H9 (cell line): ENCODE measurements at places on chromosomes 11 and 22. TPM values are rescaled to one million over a fixed set of nuclear protein-coding genes. Genes with fewer than 3 reads are reported as not detected.

DNA sequence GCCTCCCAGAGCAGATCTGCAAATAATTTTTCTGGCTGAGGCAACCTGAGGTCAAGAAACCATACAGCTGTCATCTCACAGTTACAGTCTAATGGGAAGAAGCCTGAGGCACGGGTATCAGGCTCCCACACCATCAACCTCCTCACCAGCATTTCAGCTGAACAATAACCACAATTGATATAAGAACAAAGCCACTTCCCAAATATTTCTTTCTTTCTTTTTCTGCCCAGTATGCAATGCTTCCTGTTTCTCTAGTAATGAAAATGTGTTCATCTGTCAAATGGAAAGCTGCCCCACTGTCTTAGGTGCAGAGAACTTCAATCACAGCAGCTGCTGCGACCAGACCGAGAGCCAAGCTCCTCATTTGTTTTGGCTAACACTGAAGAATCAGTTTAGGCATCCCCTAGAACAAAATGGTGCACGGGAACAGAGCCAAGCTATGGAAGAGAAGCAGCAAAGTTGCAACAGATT lies 108.4 kb downstream of the BLID start:
- H3K27me3 ChIP-seq = no peaks in the 10 kb centered on the region
- H3K27ac ChIP-seq = no peak overlapping the region
- H3K36me3 ChIP-seq = no peaks in the 10 kb centered on the region
- H3K4me1 ChIP-seq = no peaks in the 10 kb centered on the region

- H3K27ac ChIP-seq = no peak overlapping the region
- DNase-seq = no peak
- 0 out of 2 replicates have a peak, but pooled peaks cover 2% of the 10 kb centered on the region for H3K27me3 ChIP-seq
- H3K4me1 ChIP-seq = no peaks in the 10 kb centered on the region
These were observed 119.5 kb downstream of the SNX19 start for GRCh38 chr11:130796828-130797227.

GRCh38 chr11:130337281-130338089 lies 22.8 kb upstream of the ZBTB44 start:
- peak; percentile 39 for DNase-seq
- H3K27me3 ChIP-seq = no peaks in the 10 kb centered on the region
- H3K27ac ChIP-seq = no peak overlapping the region
- H3K4me1 ChIP-seq = no peaks in the 10 kb centered on the region
- H3K36me3 ChIP-seq = peaks cover 9% of the 10 kb centered on the region

GRCh38 chr11:11995601-11996000 lies 12.8 kb downstream of the DKK3 start:
- no peaks in the 10 kb centered on the region for H3K27me3 ChIP-seq
- H3K27ac ChIP-seq = no peak overlapping the region
- H3K36me3 ChIP-seq = peaks cover 15% of the 10 kb centered on the region

CALCA gene
- total RNA-seq = 0.29 TPM in 1 of 2 replicates, not detected in the other

GAL3ST1 gene
- total RNA-seq = 5.1 TPM in 2 replicates

GRCh38 chr11:17375547-17375946 lies 12.9 kb downstream of the KCNJ11 start:
- peaks cover 30% of the 10 kb centered on the region for H3K36me3 ChIP-seq
- no peak overlapping the region for H3K27ac ChIP-seq
- no peak overlapping the region for H3K4me3 ChIP-seq
- no peaks in the 10 kb centered on the region for H3K4me1 ChIP-seq
- no peak for DNase-seq

DNA sequence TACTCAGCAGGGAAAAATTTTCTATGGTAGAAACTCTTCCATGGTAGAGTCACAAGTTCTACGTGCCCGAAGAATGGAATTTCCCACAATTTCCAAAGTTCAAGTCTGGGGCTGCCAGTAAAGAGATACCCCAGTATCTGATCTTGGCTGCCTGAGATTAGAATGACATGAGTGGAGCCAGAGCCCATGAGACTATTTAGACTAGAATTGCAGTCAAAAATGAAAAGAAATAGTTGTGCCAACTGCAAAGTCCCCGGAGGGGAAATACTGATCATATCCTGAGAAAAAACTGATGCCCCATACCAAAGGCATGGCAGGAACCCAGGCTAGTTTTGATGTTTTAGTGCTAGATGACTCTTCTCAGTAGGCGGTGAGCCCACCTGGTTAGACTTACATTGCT lies 11.2 kb downstream of the MAJIN start:
- H3K4me1 ChIP-seq = no peaks in the 10 kb centered on the region
- H3K27me3 ChIP-seq = no peaks in the 10 kb centered on the region
- H3K27ac ChIP-seq = no peak overlapping the region
- no peak for DNase-seq
- H3K4me3 ChIP-seq = no peak overlapping the region; the same call in 2 of the 3 replicates

GRCh38 chr11:130054966-130055365 lies 14.7 kb upstream of the APLP2 start:
- no peaks in the 10 kb centered on the region for H3K27me3 ChIP-seq
- DNase-seq = no peak
- H3K27ac ChIP-seq = no peak overlapping the region
- H3K4me3 ChIP-seq = no peak overlapping the region

DNA sequence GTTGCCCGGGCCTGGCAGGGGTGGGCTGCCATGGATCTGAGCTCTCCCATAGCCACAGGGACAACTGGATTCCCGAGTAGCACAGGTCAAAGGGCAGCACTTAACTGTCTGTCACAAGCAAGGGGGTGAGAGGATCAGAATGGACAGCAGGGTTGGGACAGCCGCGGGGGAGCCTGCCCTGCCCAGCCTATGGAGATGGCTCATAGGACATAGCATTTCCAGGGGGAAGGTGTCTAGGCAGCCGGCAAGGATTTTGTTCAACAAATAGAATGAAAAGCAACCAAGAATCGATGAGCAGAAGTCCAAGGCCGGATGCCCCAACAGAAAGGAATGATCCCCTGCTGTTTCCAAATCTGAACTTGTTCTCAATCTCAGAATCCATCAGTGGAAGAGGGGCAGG lies 92.9 kb downstream of the RPS6KA4 start:
- DNase-seq = no peak
- H3K36me3 ChIP-seq = no peaks in the 10 kb centered on the region; the same call in 1 of the 3 replicates
- no peak overlapping the region for H3K27ac ChIP-seq
- no peaks in the 10 kb centered on the region; the same call in 1 of the 2 replicates for H3K27me3 ChIP-seq
- H3K4me1 ChIP-seq = no peaks in the 10 kb centered on the region; the same call in 1 of the 2 replicates
- no peak overlapping the region for H3K4me3 ChIP-seq

OR4D5 gene
- not detected in 2 replicates for total RNA-seq

HBD gene
- not detected in 2 replicates for total RNA-seq

DNA sequence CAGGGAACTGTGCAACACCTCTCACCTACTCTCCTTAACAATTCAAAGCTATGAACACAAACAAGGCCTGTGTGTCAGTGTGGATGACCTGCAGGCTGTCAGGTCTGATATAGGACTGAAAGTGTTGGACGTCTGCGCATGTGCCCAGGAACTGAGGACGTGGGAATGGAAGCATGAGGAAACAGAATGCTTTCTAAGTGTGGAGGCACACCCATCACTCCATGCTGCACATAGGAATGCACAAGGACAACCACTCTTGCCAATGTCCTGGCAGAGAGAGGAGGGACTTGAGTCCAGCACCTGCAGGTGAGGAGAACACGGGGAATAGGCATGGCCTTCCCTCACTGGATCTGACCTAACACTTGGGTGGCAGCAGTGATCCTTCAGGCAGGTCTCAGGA lies 874.3 kb downstream of the OPCML start:
- H3K4me1 ChIP-seq = no peaks in the 10 kb centered on the region
- H3K27me3 ChIP-seq = no peaks in the 10 kb centered on the region
- no peak overlapping the region for H3K4me3 ChIP-seq
- H3K36me3 ChIP-seq = no peaks in the 10 kb centered on the region
- DNase-seq = no peak

DNA sequence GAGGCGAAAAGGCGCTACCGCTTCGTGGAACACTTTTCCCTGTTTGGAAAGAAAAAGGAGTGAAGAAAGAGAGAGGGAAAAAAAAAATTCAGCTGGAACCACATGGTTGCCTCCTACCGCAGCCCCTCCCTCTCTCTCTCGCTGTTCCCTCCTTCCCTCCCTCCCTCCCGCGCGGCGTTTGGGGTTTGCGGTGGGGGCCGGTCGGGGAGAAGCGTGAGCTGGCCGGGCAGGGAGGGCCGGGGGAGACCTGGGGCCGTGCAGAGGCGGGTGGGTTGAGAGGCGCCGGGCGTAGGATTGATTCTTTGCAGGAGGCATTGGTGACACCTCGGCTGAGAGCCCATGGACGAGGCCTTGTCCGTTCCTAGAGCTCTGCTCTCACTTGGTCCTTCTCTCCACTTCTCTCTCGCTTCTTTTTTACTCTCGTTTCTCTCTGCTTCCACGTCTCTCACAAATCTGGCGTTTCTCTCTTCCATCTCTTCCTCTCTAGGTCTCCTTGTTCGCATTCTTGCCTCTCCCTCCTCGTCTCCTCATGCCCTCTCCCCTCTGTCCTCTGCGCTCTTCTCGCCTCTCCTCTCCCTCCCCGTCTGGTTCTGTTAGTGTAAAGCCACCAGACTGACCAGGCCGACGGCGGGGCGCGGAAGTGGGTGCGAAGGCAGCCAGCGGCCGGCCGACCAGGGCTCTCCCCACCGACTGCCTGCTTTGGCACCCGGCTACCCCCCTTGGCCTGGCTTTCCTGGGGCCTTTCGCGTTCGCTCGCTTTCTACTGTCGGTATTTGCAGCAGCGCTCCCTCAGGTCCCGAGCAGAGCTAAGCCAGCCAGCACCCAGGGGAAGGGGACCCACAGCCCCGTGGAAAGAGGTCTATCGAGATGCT lies at the start of gene CLMP:
Gene CLMP (minus strand): TSS at position 61 of the 872 bp plus-strand sequence. CDS start 308 bp downstream, outside the sequence.
- H3K4me3 ChIP-seq = peak within 1 kb of the TSS; percentile 78
- no peaks in the 10 kb centered on the region; the same call in 1 of the 2 replicates for H3K27me3 ChIP-seq
- DNase-seq = peak; percentile 74
- no peak within 1 kb of the TSS for H3K27ac ChIP-seq
- peaks cover 21% of the 10 kb centered on the region for H3K36me3 ChIP-seq
- peaks cover 22% of the 10 kb centered on the region for H3K4me1 ChIP-seq
